Fibroblast of skin of right biceps (primary cell): ENCODE measurements at places on chromosomes 2 and 18.

GRCh38 chr2:128628206-128628605 lies 309.5 kb upstream of the HS6ST1 start:
- no peak for DNase-seq

DNA sequence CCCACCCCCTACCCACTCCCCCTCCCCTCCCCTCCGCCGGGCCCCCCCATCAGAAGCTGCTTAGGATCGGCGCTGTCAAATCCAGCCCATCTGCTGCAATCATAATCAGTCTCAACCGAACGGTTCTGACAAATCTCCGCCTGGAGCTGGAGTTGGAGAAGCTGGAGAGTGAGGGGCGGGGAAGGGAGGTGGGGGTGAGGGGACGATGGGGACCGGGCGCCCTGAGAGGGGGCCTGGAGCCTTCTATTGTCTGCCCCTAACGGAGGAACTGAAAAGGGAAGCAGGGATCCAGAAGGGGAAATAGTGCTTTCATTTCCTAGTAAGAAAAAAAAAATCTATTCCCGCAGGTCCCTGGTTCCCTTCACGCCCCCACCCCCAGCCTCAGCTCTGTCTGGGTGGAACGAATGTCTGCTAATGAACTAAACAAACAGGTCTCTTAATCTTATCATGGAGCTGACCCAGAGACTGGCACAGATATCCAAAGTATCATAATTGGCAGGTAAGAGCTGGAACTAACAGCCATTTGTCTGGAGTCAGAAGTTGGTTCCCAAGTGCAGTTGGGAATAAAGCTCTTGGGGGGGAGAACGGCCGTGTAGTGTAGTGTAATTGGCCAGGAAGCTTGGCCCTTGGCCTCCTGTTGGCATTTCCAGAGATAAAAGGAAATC lies 301.2 kb downstream of the NCKAP5 start:
- DNase-seq: no peak

- DNase-seq: no peak
Measured at GRCh38 chr2:165009466-165009865, 54.1 kb upstream of the SLC38A11 start.

DNA sequence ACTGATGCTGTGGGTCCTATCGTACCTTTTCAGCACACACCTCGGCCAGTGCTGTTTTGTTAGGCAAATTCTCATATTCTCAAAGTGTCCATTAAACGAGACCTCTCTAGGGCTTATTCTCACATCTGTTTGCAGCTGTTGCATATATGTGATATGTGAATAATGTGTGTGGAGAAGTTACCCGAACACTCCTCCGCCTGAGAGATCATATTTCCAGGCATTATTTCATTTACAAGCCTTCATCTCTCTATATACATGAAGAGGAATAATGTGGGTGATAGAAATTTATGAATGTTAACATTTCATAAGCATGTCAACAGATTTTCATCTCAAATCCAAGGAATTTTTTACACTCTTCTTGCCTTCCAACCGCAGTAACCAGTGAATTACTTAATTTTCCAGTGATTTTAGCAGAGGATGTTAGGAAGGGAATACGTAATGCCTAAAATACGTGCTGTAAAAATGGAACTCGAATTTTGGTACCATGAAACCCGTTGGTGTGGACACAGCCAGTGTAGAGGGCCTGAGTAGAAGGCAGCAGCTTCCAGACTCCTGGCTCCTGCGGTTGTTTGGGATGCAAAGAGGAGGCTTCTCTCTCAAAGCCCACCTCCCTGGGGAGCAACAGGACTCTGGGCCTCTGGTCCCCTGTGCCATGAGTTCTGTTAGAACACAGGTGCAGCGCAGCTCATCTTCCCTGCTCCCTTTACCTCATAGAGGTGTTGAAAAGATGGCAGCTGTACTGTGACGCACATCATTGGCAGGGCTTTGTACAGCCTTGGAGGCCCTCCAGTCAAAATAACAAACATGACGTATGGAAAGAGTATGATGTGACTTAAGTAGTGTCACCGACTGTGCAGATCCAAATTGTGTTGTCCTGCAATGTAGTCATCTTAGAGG lies 280.1 kb downstream of the NEDD4L start:
- DNase-seq: peak; percentile 30

DNA sequence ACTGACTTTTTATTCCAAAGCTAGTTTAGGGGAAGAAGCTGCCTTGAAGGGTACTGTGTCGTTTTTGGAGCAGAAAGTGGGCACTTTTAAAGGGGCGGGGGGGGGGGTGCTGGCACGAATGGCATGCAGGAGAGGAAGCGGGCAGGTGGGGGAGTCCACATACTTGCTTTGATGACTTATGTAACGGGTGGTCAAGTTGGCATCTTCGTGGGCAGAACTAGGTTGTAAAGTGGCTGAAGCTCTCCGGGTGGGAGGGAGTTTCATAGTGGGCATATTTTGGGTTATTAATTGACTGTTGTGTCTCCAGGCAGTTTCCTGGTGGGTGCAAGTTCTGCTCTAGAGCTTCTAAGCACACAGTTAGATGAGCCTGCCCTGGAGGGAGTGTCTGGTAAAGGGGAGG lies 19.9 kb downstream of the PCARE start:
- DNase-seq: no peak
